Gastroesophageal sphincter (tissue), 4 donors: ENCODE measurements at places on chromosomes 6 and 20.

- peak; percentile 51 for ATAC-seq
- H3K36me3 ChIP-seq, result peaks cover 75% of the 10 kb centered on the region
- H3K4me3 ChIP-seq, result no peak overlapping the region
- H3K4me1 ChIP-seq, result peaks cover 4% of the 10 kb centered on the region
Observed at GRCh38 chr20:50126662-50127061, 13.7 kb upstream of the UBE2V1 start.

GRCh38 chr20:50848846-50849673 lies 54.2 kb downstream of the BCAS4 start:
- H3K27me3 ChIP-seq, result no peaks in the 10 kb centered on the region
- H3K27ac ChIP-seq, result peak overlapping the region; percentile 32
- H3K36me3 ChIP-seq, result no peaks in the 10 kb centered on the region
- no peaks in the 10 kb centered on the region for H3K4me1 ChIP-seq
- ATAC-seq, result peak; percentile 42

DNA sequence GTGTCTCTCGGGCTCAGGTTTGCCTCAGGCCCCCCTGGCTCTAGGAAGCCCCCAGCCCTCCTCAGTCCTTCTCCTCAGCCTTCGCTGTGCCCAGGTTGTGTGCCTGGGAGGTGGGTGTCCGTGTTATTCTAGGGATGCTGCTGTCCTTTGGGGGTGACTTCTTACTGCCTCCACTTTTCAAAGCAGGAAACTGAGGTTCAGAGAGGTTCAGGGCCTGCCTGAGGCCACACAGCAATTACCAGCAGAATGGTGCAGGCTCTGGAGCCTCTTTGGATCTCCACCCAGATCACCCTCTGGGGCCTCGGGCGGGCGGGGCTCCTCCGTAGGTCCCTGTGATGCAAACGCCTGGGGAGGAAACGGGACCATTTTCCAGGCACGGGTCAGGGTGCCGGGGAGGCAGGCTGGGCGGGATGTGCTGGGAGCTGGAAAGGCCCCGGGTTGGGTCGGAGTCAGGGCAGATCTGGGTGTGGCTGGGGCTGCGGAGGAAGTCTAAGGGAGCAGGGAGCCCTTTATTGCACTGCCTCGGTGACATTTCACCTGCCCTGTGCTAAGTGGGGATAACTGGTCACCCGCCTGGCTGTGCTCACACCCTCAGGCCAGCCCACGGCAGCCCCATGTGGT lies 23.2 kb downstream of the GATA5 start:
- H3K27ac ChIP-seq, result no peak overlapping the region
- no peaks in the 10 kb centered on the region for H3K36me3 ChIP-seq
- no peak for ATAC-seq
- peaks cover 85% of the 10 kb centered on the region for H3K27me3 ChIP-seq
- H3K4me1 ChIP-seq, result no peaks in the 10 kb centered on the region

GRCh38 chr6:139080255-139080920 lies 51.8 kb downstream of the ABRACL start:
- no peaks in the 10 kb centered on the region for H3K36me3 ChIP-seq
- no peak for ATAC-seq
- no peaks in the 10 kb centered on the region for H3K4me1 ChIP-seq
- no peaks in the 10 kb centered on the region for H3K27me3 ChIP-seq

DNA sequence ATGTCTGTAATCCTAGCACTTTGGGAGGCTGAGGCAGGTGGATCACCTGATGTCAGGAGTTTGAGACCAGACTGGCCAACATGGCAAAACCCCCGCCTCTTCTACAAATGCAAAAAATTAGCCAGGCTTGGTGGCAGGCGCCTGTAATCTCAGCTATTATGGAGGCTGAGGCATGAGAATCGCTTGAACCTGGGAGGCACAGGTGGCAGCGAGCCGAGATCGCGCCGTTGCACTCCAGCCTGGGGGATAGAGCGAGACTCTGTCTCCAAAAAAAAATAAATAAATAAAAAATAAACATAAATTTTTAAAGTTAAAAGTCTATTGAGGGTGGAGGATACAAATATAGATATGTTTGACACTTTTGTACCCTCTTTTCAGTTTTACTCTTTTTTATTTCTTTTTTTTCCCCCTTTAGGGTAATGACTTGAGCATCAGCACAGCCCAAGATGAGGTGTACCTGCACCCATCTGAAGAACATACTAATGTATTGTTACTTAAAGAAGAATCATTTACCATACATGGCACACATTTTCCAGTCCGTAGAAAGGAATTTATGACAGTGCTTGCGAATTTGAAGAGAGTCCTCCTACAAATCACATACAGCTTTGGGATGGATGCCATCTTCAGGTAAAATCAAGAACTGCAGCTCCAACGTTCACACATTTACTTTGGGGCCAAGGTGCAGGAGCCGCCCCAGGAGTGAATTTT lies 368.9 kb downstream of the LAMA2 start:
- no peak overlapping the region for H3K4me3 ChIP-seq
- H3K4me1 ChIP-seq, result no peaks in the 10 kb centered on the region
- no peak overlapping the region for H3K27ac ChIP-seq
- no peaks in the 10 kb centered on the region for H3K27me3 ChIP-seq

- H3K27ac ChIP-seq, result no peak overlapping the region
- H3K4me3 ChIP-seq, result peak overlapping the region; percentile 42
- peaks cover 12% of the 10 kb centered on the region for H3K4me1 ChIP-seq
Observed at GRCh38 chr20:63538204-63539091, 1.3 kb upstream of the PTK6 start.

DNA sequence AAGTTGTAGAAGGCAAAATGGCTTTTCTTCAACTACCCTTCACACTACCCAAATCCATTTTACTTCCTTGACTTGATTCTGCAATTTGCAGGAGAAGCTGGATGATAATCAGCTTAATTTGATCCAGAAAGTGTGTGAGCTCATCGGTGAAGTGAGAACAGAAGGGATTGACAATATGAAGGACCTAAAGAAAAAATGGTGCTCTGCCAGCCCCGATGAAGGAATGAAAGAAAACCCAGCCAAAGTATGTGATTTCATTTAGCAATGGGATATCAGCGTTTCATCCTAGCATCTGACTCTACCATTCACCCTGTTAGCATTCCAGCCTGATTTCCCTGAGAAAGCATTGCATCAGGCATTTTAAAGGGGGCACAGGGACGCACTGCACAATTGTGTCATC lies 41.5 kb downstream of the CD164 start:
- H3K27ac ChIP-seq, result no peak overlapping the region
- no peaks in the 10 kb centered on the region for H3K27me3 ChIP-seq
- no peaks in the 10 kb centered on the region for H3K36me3 ChIP-seq
- no peak for ATAC-seq

GRCh38 chr6:139824864-139825263 lies 450.4 kb upstream of the CITED2 start:
- H3K27me3 ChIP-seq, result no peaks in the 10 kb centered on the region
- no peak for ATAC-seq
- no peak overlapping the region for H3K27ac ChIP-seq

- H3K4me3 ChIP-seq, result peak within 1 kb of the TSS; percentile 93
- no peaks in the 10 kb centered on the region for H3K4me1 ChIP-seq
- H3K27me3 ChIP-seq, result peaks cover 7% of the 10 kb centered on the region
- H3K36me3 ChIP-seq, result no peaks in the 10 kb centered on the region
- H3K27ac ChIP-seq, result peak within 1 kb of the TSS; percentile 96
Observed at GRCh38 chr6:99349171-99350141, at the start of gene FAXC. Gene FAXC (minus strand): TSS chr6:99349674. CDS start chr6:99349372, 302 bp downstream.

GRCh38 chr6:106746652-106747051 lies 117.3 kb downstream of the QRSL1 start:
- no peaks in the 10 kb centered on the region for H3K27me3 ChIP-seq
- no peak overlapping the region for H3K4me3 ChIP-seq
- H3K4me1 ChIP-seq, result no peaks in the 10 kb centered on the region
- no peak for ATAC-seq
- no peak overlapping the region for H3K27ac ChIP-seq

GRCh38 chr20:37644605-37645004 lies 49.2 kb upstream of the CTNNBL1 start:
- no peak overlapping the region for H3K27ac ChIP-seq
- no peak overlapping the region for H3K4me3 ChIP-seq
- no peaks in the 10 kb centered on the region for H3K4me1 ChIP-seq
- H3K27me3 ChIP-seq, result peaks cover 63% of the 10 kb centered on the region
- H3K36me3 ChIP-seq, result no peaks in the 10 kb centered on the region

GRCh38 chr20:13221673-13222318 lies 722 bp downstream of the ISM1 start:
- H3K27me3 ChIP-seq, result peaks cover 48% of the 10 kb centered on the region
- peaks cover 29% of the 10 kb centered on the region for H3K4me1 ChIP-seq
- H3K27ac ChIP-seq, result peak overlapping the region; percentile 59
- H3K4me3 ChIP-seq, result peak overlapping the region; percentile 65
- peak; percentile 75 for ATAC-seq
- no peaks in the 10 kb centered on the region for H3K36me3 ChIP-seq

DNA sequence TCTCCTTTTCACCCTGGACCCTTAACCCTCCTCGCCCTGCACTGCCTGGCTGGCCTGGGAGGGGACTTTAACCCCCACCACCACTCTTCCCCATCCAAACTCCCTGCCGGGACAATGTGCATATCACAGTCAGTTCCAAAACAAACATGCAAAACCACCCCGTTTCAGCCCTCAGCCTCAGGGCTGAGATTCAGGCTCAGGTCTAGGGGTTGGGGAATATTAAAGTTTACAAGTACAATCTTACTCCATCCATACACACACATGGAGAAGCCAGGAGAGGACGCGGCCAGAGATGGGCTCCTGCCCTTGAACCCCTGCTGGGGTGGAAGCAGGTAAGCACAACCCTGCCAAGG lies 534 bp downstream of the KIAA1755 start:
- peak; percentile 8 for ATAC-seq
- H3K27ac ChIP-seq, result peak overlapping the region; percentile 84
- H3K4me1 ChIP-seq, result no peaks in the 10 kb centered on the region
- peaks cover 40% of the 10 kb centered on the region for H3K27me3 ChIP-seq
- no peaks in the 10 kb centered on the region for H3K36me3 ChIP-seq

- no peaks in the 10 kb centered on the region for H3K36me3 ChIP-seq
- no peak overlapping the region for H3K4me3 ChIP-seq
- ATAC-seq, result no peak
- peaks cover 56% of the 10 kb centered on the region for H3K27me3 ChIP-seq
Observed at GRCh38 chr6:168315596-168315995, 4.0 kb downstream of the DACT2 start.

GRCh38 chr6:135860361-135860760 lies 8.9 kb downstream of the PDE7B start:
- no peaks in the 10 kb centered on the region for H3K36me3 ChIP-seq
- no peaks in the 10 kb centered on the region for H3K4me1 ChIP-seq
- no peak for ATAC-seq
- H3K27me3 ChIP-seq, result no peaks in the 10 kb centered on the region
- no peak overlapping the region for H3K4me3 ChIP-seq
- no peak overlapping the region for H3K27ac ChIP-seq

GRCh38 chr6:108587258-108588059 lies 26.7 kb downstream of the FOXO3 start:
- H3K27me3 ChIP-seq, result no peaks in the 10 kb centered on the region
- H3K36me3 ChIP-seq, result no peaks in the 10 kb centered on the region
- H3K4me1 ChIP-seq, result peaks cover 100% of the 10 kb centered on the region
- ATAC-seq, result no peak
- H3K27ac ChIP-seq, result peak overlapping the region; percentile 100
- H3K4me3 ChIP-seq, result no peak overlapping the region

DNA sequence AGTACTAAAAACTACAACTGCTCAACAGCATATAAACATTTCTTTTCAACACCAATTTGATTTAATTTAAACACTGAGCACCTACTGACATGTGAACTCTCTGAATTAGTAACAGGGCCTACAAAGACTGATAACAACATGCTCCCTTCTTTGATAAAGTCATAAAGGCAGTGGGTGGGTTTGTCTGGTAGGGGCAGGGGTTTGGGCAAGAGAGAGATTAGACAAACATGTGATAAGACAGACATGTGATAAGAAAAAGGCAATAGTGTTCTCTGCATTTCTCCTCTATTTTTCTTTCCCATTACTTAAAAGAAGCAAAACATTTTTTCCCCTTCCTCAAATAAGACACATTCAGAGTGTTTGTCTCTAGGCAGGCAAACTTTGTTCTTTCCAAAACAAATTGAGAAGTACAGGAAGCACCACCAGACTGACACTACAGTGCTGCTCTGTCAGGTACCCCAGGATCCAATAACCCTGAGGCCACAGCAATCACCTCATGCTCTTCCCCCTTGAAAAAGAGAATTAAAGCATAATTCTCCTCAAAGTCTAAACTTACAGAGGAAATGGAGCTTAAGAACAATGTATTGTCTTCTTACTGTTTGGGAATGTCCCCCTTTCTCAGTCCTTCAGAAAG lies 11.9 kb downstream of the C6orf52 start:
- no peak overlapping the region for H3K4me3 ChIP-seq
- no peaks in the 10 kb centered on the region for H3K36me3 ChIP-seq
- no peak overlapping the region for H3K27ac ChIP-seq
- no peaks in the 10 kb centered on the region for H3K27me3 ChIP-seq

DNA sequence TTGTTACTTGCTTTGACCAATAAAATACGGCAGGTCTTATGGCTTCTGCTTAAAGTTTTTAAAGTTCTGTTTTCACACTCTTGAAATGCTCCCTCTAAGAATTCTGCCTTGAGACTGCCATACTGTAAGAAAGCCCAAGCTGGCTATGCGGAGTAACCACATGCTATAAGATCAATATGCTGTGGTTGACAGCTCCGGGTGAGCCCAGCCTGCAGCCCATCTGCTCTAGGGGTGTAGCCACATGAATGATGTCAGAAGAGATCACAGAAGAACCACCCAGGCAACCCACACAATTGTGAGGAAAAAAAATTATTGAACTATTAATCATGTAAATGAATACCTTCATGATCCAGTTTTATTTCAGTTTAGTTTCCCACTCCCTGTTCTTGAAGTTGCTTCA lies 26.1 kb upstream of the SH3BGRL2 start:
- no peak overlapping the region for H3K27ac ChIP-seq
- H3K36me3 ChIP-seq, result no peaks in the 10 kb centered on the region
- peaks cover 27% of the 10 kb centered on the region for H3K4me1 ChIP-seq
- H3K4me3 ChIP-seq, result no peak overlapping the region
- H3K27me3 ChIP-seq, result no peaks in the 10 kb centered on the region
- no peak for ATAC-seq

DNA sequence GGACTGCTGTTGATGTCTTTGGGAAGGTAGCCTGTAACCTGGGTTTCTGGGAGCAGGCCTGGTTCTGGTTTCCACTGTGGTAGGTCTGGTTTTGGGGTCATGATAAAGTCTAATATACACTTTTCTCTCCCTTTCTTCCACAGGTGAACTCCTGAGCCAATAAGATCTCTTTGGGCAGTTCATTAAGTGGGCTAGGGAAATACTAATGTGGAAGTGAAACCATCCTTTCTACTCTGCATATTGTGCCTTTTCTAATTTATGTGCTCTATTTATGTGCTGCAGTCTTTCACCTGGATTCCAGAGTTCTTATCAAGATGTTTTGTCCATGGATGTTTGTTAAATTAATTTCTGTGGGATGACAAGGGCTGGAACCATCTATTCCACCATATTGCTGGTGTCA lies 165.7 kb upstream of the PTPRK start:
- no peaks in the 10 kb centered on the region for H3K4me1 ChIP-seq
- H3K27ac ChIP-seq, result no peak overlapping the region
- H3K27me3 ChIP-seq, result no peaks in the 10 kb centered on the region
- H3K4me3 ChIP-seq, result no peak overlapping the region

GRCh38 chr6:150568560-150568959 lies 31.1 kb upstream of the PLEKHG1 start:
- peaks cover 16% of the 10 kb centered on the region for H3K27me3 ChIP-seq
- H3K27ac ChIP-seq, result no peak overlapping the region
- H3K4me3 ChIP-seq, result no peak overlapping the region
- H3K4me1 ChIP-seq, result no peaks in the 10 kb centered on the region
- ATAC-seq, result no peak
- no peaks in the 10 kb centered on the region for H3K36me3 ChIP-seq
